Kidney (tissue), 22 donors: ENCODE measurements at places on chromosomes 7 and 10. TPM values are rescaled to one million over a fixed set of nuclear protein-coding genes. Genes with fewer than 3 reads are reported as not detected.

DNA sequence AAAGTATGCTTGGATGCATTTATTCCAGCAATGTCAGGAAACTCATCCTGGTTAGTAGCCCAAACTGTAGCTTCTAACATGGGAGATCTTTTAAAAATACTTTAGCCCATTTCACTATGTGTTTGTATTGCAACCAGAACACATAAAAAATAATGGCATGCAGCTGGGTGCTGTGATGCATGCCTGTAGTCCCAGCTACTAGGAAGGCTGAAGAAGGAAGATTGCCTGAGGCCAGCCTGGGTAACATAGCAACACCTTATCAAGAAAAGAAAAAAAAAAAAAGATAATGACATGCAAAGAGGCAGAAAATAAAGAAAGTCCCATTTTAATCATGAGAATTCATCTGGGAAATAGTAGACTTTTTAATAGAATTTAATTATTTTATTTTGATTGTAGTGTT, 517.0 kb upstream of the TEX47 start:
- H3K27me3 ChIP-seq = no peaks in the 10 kb centered on the region
- no peaks in the 10 kb centered on the region for H3K36me3 ChIP-seq
- no peaks in the 10 kb centered on the region for H3K4me1 ChIP-seq
- DNase-seq = peak; percentile 81
- H3K27ac ChIP-seq = no peak overlapping the region

GRCh38 chr10:1736972-1737221, 428 bp downstream of the ADARB2 start:
- H3K27ac ChIP-seq = no peak overlapping the region
- DNase-seq = no peak
- H3K27me3 ChIP-seq = peaks cover 33% of the 10 kb centered on the region
- no peaks in the 10 kb centered on the region for H3K4me1 ChIP-seq
- no peak overlapping the region for H3K4me3 ChIP-seq
- no peaks in the 10 kb centered on the region for H3K36me3 ChIP-seq

- no peak overlapping the region for H3K4me3 ChIP-seq
- no peaks in the 10 kb centered on the region for H3K36me3 ChIP-seq
- no peaks in the 10 kb centered on the region for H3K4me1 ChIP-seq
- no peak for DNase-seq
- no peaks in the 10 kb centered on the region for H3K27me3 ChIP-seq
Measured at GRCh38 chr7:106515321-106515720, 145.6 kb downstream of the CCDC71L start.

HYAL4 gene
- not detected for total RNA-seq

GRCh38 chr10:27558612-27559020, 54.5 kb downstream of the RAB18 start:
- no peaks in the 10 kb centered on the region for H3K36me3 ChIP-seq
- peak; percentile 65 for DNase-seq
- H3K4me3 ChIP-seq = no peak overlapping the region
- no peaks in the 10 kb centered on the region for H3K4me1 ChIP-seq
- H3K27me3 ChIP-seq = no peaks in the 10 kb centered on the region

PRSS2 gene
- total RNA-seq = not detected

DNA sequence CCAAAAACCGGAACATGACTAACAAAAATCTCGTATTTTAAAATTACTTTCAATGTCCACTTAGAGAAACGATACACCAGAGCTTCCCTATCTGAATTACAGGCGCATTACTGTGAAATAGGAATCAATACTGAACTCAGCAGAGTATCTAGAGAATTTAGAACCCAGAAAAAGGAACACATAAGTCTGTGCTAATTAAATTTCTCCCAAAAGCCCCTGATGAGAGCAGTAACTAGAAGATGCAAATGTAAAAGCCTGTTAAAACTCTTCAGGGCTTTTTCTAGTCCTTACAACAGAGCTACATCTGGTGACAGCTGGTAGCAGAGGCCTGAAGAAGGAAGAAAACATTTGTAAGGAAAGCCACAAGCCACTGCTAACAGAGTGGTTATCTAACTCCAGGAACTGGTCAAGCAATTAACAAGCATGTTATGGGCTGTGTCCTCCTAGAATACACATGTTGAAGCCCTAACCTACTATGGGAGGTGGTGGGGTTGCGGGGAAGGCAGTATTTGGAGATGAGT, 24.2 kb downstream of the ITIH5 start:
- no peaks in the 10 kb centered on the region for H3K4me1 ChIP-seq
- H3K4me3 ChIP-seq = no peak overlapping the region
- no peak for DNase-seq
- H3K27me3 ChIP-seq = no peaks in the 10 kb centered on the region
- H3K36me3 ChIP-seq = peaks cover 8% of the 10 kb centered on the region

IDI2 gene
- not detected for total RNA-seq

LRMDA gene
- 23.2 TPM for total RNA-seq

ECHDC3 gene
- 32.4 TPM for total RNA-seq

- H3K27ac ChIP-seq = no peak overlapping the region
- no peak overlapping the region for H3K4me3 ChIP-seq
- H3K4me1 ChIP-seq = no peaks in the 10 kb centered on the region
Measured at GRCh38 chr10:59741048-59741447, 12.2 kb downstream of the MRLN start.

OR6V1 gene
- total RNA-seq = not detected

- no peaks in the 10 kb centered on the region for H3K4me1 ChIP-seq
- no peaks in the 10 kb centered on the region for H3K27me3 ChIP-seq
- no peak overlapping the region for H3K4me3 ChIP-seq
- no peak for DNase-seq
- H3K36me3 ChIP-seq = no peaks in the 10 kb centered on the region
- H3K27ac ChIP-seq = no peak overlapping the region
Measured at GRCh38 chr10:119333146-119333792, 125.9 kb downstream of the GRK5 start.

GRCh38 chr7:93409324-93409723, 165.2 kb downstream of the CALCR start:
- no peak overlapping the region for H3K27ac ChIP-seq
- no peaks in the 10 kb centered on the region for H3K4me1 ChIP-seq
- no peak for DNase-seq
- no peaks in the 10 kb centered on the region for H3K36me3 ChIP-seq

PITX3 gene
- not detected for total RNA-seq

DNA sequence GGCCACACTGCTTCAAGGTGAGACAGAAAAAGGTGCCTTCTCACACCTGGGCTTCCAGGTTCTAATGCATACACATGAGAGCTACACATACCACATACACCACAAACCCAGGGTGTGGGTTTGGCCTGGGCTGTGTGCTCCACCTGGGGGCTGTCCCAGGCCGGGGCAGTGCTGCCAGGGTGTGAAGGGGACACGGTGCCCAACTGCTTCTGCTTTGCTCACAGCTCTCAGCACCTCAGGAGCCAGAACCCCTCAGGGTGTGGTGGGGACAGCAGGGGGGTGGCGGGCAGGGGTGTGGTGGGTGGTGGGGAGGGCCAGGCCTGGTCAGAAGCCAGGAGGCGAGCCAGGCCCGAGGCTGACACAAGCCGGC, 51.1 kb downstream of the TMEM209 start:
- no peak overlapping the region for H3K4me3 ChIP-seq
- H3K27me3 ChIP-seq = no peaks in the 10 kb centered on the region
- peaks cover 4% of the 10 kb centered on the region for H3K4me1 ChIP-seq
- no peak overlapping the region for H3K27ac ChIP-seq

GRCh38 chr10:44963772-44964633, 4.4 kb downstream of the RASSF4 start:
- H3K27ac ChIP-seq = peak overlapping the region; percentile 66
- H3K4me1 ChIP-seq = peaks cover 76% of the 10 kb centered on the region
- H3K4me3 ChIP-seq = no peak overlapping the region
- H3K36me3 ChIP-seq = no peaks in the 10 kb centered on the region

GRCh38 chr10:45376371-45376801, 2.4 kb downstream of the ALOX5 start:
- H3K27me3 ChIP-seq = peaks cover 7% of the 10 kb centered on the region
- no peaks in the 10 kb centered on the region for H3K36me3 ChIP-seq
- H3K4me3 ChIP-seq = no peak overlapping the region

GCK gene
- total RNA-seq = 0.25 TPM

BTBD16 gene
- total RNA-seq = 1.2 TPM

CCT6A gene
- total RNA-seq = 92.8 TPM

GRCh38 chr7:14834456-14834855, 68.1 kb downstream of the DGKB start:
- DNase-seq = no peak
- H3K36me3 ChIP-seq = no peaks in the 10 kb centered on the region
- H3K4me1 ChIP-seq = no peaks in the 10 kb centered on the region
- H3K4me3 ChIP-seq = no peak overlapping the region

CDK1 gene
- total RNA-seq = 3.3 TPM

DNA sequence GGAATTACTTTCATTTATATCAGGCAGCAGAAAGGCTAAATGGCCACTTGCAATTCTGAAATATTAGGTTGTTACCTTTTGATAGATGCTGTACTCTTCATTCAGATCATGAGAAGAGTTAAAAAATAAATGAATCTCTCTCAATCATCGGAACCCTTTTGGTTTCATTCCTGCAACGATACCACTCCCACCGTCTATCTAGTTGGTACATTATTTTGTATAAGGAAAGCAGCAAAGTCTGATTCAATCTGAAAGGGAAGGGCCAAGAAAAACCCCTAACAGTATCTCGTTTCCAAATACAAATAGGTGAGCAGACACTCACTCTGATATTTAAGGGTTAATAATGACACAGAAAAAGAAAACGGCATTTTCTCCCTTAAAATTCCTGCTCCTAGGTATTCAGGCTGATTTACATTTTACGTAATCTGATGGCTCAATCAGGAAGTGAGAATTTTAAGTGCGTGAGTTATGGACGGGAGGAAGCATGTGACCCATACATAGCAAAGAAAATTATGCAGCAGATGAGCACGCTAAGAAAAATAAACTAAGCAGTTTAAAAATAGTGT, 209.4 kb upstream of the KLF14 start:
- peaks cover 14% of the 10 kb centered on the region for H3K4me1 ChIP-seq
- peak overlapping the region; percentile 90 for H3K27ac ChIP-seq
- H3K27me3 ChIP-seq = no peaks in the 10 kb centered on the region
- H3K4me3 ChIP-seq = peak overlapping the region; percentile 59
- no peaks in the 10 kb centered on the region for H3K36me3 ChIP-seq
- peak; percentile 34 for DNase-seq

GLCCI1 gene
- total RNA-seq = 25.2 TPM

- no peaks in the 10 kb centered on the region for H3K27me3 ChIP-seq
- H3K4me1 ChIP-seq = no peaks in the 10 kb centered on the region
- no peaks in the 10 kb centered on the region for H3K36me3 ChIP-seq
- no peak for DNase-seq
- no peak overlapping the region for H3K27ac ChIP-seq
- H3K4me3 ChIP-seq = no peak overlapping the region
Measured at GRCh38 chr10:79047584-79047874, 21.2 kb upstream of the ZMIZ1 start.

- no peaks in the 10 kb centered on the region for H3K36me3 ChIP-seq
- no peaks in the 10 kb centered on the region for H3K27me3 ChIP-seq
- H3K4me1 ChIP-seq = no peaks in the 10 kb centered on the region
- H3K4me3 ChIP-seq = no peak overlapping the region
- no peak overlapping the region for H3K27ac ChIP-seq
Measured at GRCh38 chr7:19783541-19783940, 10.1 kb upstream of the TMEM196 start.

- peaks cover 3% of the 10 kb centered on the region for H3K4me1 ChIP-seq
- H3K36me3 ChIP-seq = no peaks in the 10 kb centered on the region
- H3K27me3 ChIP-seq = no peaks in the 10 kb centered on the region
- no peak overlapping the region for H3K27ac ChIP-seq
Measured at GRCh38 chr10:22637491-22637890, 76.9 kb downstream of the PIP4K2A start.

DNA sequence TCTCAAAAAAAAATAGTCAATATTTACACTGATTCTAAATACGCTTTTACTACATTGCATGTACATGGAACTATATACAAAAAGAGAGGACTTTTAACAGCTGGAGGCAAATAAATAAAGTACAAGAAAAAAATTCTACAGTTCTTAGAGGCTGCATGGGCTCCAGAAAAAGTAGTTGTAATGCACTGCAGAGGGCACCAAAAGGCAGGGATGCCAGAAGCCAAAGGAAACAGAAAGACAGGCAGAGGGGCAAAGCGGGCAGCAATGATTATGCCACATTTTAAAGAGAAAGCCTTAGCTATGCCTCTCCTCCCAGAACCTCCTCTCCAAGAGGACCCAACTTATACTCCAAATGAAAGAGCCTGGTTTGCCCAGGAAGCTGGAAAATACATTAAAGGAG, 11.6 kb upstream of the ADCK2 start:
- H3K27me3 ChIP-seq = no peaks in the 10 kb centered on the region
- H3K4me1 ChIP-seq = peaks cover 2% of the 10 kb centered on the region
- no peak overlapping the region for H3K4me3 ChIP-seq
- no peaks in the 10 kb centered on the region for H3K36me3 ChIP-seq

HTR7 gene
- total RNA-seq = 0.38 TPM

ORAI2 gene
- total RNA-seq = 45.6 TPM

TMEM213 gene
- 30.2 TPM for total RNA-seq

GRCh38 chr7:48112401-48113165, 23.5 kb downstream of the UPP1 start:
- H3K4me1 ChIP-seq = no peaks in the 10 kb centered on the region
- H3K4me3 ChIP-seq = no peak overlapping the region
- DNase-seq = no peak
- no peaks in the 10 kb centered on the region for H3K36me3 ChIP-seq
- H3K27ac ChIP-seq = no peak overlapping the region

FAM25G gene
- total RNA-seq = not detected

- H3K27me3 ChIP-seq = no peaks in the 10 kb centered on the region
- no peak for DNase-seq
- H3K27ac ChIP-seq = no peak overlapping the region
- no peaks in the 10 kb centered on the region for H3K36me3 ChIP-seq
- no peak overlapping the region for H3K4me3 ChIP-seq
- no peaks in the 10 kb centered on the region for H3K4me1 ChIP-seq
Measured at GRCh38 chr7:121406944-121407343, 10.8 kb upstream of the FAM3C start.

GRCh38 chr7:20107582-20107981, 109.6 kb downstream of the MACC1 start:
- H3K36me3 ChIP-seq = no peaks in the 10 kb centered on the region
- no peaks in the 10 kb centered on the region for H3K4me1 ChIP-seq
- H3K27me3 ChIP-seq = no peaks in the 10 kb centered on the region
- no peak overlapping the region for H3K27ac ChIP-seq
- no peak for DNase-seq
- no peak overlapping the region for H3K4me3 ChIP-seq

AGAP9 gene
- total RNA-seq = 10.3 TPM

- H3K4me3 ChIP-seq = no peak overlapping the region
- H3K27ac ChIP-seq = no peak overlapping the region
- no peaks in the 10 kb centered on the region for H3K27me3 ChIP-seq
- H3K36me3 ChIP-seq = no peaks in the 10 kb centered on the region
- peak; percentile 4 for DNase-seq
Measured at GRCh38 chr7:147833557-147833956, 757.0 kb upstream of the C7orf33 start.
